Naive thymus-derived CD8-positive, alpha-beta T cell (primary cell): ENCODE measurements at places on chromosomes 12 and 14.

- H3K36me3 ChIP-seq: peaks cover 1% of the 10 kb centered on the region
- H3K27me3 ChIP-seq: no peaks in the 10 kb centered on the region
- no peaks in the 10 kb centered on the region for H3K4me1 ChIP-seq
- no peak overlapping the region for H3K4me3 ChIP-seq
- DNase-seq: no peak
These were observed 45.2 kb downstream of the RDH12 start for GRCh38 chr14:67746927-67747326.

- H3K4me3 ChIP-seq: no peak overlapping the region
- no peaks in the 10 kb centered on the region for H3K27me3 ChIP-seq
- DNase-seq: no peak
- peaks cover 38% of the 10 kb centered on the region for H3K36me3 ChIP-seq
These were observed 90.4 kb downstream of the RBM19 start for GRCh38 chr12:113875691-113876090.

DNA sequence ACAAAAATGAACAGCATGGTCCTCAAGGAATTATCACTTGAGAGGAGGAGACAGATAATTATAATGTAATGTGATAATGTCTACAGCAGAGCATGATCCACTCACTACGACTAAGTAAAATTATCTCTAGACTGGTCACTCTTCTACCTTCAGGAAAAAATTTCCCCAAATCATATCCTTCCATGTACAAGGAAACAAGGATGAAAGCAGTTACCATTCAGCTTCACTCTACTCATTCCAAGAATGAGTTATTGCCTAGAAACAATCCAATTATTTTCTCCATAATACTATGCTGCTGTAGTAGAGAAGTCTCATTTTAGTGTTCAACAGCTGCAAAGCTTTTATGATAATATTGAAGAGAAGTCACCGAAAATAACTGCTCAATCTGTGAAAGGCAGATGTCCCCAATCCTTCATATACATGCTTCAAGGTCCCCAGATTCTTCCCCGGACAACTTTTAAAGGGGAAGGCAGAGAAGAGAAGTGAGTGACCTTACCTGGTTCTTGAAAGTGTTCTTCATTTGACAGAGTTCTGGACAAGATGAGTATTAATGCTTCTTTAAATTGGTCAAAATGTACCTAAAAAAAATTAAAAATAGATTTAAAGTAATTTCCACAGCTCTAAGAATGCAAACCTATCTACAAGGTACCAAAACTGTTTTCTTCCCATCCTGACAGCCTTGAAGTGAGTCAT is 24.6 kb downstream of the NIN start:
- DNase-seq: no peak
- H3K4me3 ChIP-seq: no peak overlapping the region
- peaks cover 68% of the 10 kb centered on the region for H3K4me1 ChIP-seq

DNA sequence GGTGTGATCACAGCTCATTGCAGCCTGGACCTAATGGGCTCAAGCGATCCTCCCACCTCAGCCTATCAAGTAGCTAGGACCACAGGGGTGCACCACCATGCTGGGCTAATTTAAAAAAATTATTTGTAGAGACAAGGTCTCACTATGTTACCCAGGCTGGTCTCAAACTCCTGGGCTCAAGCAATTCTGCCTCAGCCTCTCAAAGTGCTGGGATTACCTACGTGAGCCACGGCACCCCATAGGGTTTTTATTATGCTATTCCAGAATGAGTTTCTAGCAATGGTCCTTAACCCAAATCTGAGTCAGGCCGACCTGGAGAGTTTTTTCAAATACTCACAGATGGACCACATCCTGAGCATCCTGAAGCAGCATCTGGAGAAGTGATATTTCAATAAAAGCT is 159.8 kb downstream of the CPNE8 start:
- H3K27me3 ChIP-seq: no peaks in the 10 kb centered on the region
- H3K27ac ChIP-seq: no peak overlapping the region
- no peak for DNase-seq
- H3K4me1 ChIP-seq: no peaks in the 10 kb centered on the region

DNA sequence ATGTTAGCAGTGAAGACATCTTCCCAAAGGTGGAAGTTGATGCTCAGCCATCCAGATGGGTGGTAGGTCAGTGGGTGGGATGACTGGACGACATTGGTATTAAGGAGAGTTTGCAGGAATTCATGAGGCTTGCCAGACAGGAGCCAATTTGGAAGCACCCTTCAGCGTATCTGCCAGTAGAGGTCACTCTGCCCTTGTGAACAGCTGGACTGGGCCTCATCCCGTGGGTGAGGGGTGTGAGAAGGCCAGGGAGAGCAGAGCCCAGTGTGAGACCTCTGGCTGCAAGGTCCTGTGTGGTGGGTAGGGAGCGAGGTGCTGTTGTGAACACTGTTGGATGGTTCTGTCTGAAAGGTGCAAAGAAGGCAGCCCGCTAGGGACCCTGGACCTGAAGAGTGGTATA is 37.7 kb downstream of the SLC5A8 start:
- H3K27me3 ChIP-seq: peaks cover 2% of the 10 kb centered on the region
- no peak overlapping the region for H3K27ac ChIP-seq
- H3K36me3 ChIP-seq: no peaks in the 10 kb centered on the region
- peaks cover 2% of the 10 kb centered on the region for H3K4me1 ChIP-seq
- H3K4me3 ChIP-seq: no peak overlapping the region

GRCh38 chr12:4535092-4535491 is 3.6 kb upstream of the RAD51AP1 start:
- no peak overlapping the region for H3K4me3 ChIP-seq
- no peaks in the 10 kb centered on the region for H3K27me3 ChIP-seq
- H3K4me1 ChIP-seq: peaks cover 29% of the 10 kb centered on the region
- no peaks in the 10 kb centered on the region for H3K36me3 ChIP-seq
- no peak for DNase-seq
